ENCODE measurements at places on chromosomes 7 and 10.

- DNase-seq, result no peak
Measured at GRCh38 chr10:104337521-104337984, 712 bp downstream of the ITPRIP start.

GRCh38 chr7:40587419-40587818 lies 452.6 kb downstream of the SUGCT start:
- DNase-seq, result no peak

GRCh38 chr7:150854066-150855000 lies 2.0 kb downstream of the AOC1 start:
- DNase-seq, result no peak

- DNase-seq, result no peak
Measured at GRCh38 chr10:68869623-68870022, 31.5 kb upstream of the DDX50 start.

DNA sequence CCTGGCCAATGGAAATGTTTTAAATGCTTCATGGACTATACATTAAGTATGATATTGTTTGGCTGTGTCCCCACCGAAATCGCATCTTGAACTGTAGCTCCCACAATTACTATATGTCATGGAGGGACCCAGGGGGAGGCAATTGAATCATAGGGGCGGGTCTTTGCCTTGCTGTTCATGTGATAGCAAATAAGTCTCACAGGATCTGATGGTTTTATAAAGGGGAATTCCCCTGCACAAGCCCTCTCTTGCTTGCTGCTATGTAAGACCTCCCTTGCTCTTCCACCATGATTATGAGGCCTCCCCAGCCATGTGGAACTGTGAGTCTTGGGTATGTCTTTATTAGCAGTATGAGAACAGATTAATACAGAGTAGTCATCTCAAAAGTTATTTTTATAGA lies 32.4 kb upstream of the GRB10 start:
- DNase-seq, result no peak

GRCh38 chr10:93261961-93262610 lies 188.4 kb downstream of the CYP26A1 start:
- DNase-seq, result no peak

GRCh38 chr7:64300641-64301405 lies 12.9 kb upstream of the ZNF736 start:
- DNase-seq, result no peak

GRCh38 chr7:25194036-25194435 lies 34.2 kb downstream of the NPVF start:
- DNase-seq, result no peak

- DNase-seq, result no peak
Measured at GRCh38 chr7:21891291-21891690, 54.4 kb downstream of the CDCA7L start.

DNA sequence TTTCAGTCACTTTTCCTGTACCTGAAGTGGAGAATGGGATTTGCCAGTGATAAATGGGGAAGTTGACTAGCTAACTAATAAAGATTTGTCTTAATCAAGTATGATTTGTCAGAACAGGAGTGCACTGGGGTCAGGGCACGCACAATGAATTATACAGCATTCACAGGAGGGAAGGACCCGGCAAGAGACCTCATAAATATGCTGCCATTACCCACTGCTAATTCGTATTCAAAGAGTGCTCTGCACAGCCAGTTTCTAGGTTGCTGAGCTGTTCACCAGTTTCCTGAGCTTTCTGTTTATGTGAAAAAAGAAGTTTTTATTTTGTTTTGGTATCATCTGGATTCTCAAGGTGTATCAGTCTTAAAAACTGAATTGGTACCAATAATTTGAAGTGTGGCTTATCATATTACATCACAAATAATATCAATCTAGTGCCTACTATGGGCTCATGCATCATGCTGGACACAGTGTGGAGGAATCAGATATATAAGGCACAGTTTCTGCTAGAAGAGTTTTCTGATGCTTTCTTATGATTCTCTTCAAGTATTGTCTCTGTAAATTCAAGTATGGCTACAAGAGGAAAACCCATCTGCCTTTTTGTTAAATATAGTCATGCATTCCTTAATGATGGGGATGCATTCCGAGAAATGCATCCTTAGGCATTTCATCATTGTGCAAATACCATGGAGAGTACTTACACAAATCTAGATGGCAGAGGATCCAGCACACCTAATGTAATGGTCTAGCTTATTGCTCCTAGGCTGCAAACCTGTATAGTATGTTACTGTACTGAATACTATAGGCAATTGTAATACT lies 202.2 kb downstream of the VTI1A start:
- DNase-seq, result no peak

DNA sequence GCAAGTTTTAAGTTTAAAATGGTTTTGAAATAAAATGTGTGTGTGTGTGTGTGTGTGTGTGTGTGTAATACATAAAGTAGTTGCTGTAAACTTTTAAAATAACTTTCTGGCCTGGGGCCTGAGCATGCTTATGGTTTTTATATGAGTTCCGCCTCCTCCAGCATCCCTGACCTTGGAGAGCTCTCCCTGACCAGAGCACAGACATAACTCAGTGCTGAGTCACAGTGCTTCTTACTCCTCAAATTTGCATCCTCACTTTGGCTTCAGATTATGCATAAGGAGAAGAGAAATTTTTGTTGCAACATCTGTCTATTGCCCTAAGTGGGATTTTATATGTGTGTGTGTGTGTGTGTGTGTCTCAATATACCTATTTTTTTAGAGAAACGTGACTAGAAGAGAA lies 200.8 kb downstream of the ELMO1 start:
- no peak for DNase-seq

DNA sequence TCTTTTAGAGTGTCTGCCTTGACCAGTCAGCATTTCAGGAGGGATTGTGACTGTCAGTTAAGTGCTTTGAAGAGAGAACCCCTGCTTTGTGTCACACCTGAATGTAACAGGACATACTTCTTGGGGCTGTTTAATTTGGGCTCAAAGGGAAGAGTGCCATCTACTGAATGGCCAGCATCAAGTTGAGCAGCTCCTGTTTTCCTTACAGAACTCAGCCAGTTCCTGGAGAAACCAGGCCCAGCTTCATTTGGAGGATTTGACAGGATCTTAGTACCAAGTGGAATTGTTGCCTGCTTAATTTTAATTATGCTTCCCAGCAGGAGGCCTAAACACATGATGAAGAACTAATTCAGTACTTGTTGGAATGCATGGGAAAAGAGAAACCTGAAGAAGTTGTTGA lies 8.3 kb downstream of the ADD3 start:
- no peak for DNase-seq

DNA sequence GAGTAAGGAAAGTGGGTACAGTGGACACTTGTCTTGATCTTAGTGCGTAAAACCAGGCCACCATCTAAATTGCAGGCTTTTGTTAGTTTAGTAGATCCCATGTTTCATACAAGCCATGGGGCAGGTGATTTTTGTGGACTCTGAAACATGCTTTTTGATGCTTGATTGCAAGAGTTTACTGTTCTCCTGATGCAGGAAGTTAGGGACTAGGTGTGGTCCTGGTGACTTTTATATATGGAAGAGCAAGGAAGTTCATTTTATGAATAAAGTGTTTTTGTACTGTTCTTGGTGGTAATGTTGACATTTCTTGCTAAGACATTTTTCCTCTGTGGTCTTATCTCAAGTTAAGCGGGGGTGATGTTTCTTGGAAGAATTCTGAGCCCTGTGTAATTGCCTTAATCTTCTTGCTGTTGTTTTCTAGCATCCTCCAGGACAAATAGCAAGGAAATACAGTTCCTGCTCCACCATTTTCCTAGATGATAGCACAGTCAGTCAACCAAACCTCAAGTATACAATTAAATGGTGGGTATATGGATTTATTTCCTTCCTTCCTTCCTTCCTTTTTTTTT lies 89.0 kb upstream of the GJD4 start:
- DNase-seq, result no peak

GRCh38 chr10:34912771-34913170 lies 97.7 kb upstream of the PARD3 start:
- DNase-seq, result no peak

DNA sequence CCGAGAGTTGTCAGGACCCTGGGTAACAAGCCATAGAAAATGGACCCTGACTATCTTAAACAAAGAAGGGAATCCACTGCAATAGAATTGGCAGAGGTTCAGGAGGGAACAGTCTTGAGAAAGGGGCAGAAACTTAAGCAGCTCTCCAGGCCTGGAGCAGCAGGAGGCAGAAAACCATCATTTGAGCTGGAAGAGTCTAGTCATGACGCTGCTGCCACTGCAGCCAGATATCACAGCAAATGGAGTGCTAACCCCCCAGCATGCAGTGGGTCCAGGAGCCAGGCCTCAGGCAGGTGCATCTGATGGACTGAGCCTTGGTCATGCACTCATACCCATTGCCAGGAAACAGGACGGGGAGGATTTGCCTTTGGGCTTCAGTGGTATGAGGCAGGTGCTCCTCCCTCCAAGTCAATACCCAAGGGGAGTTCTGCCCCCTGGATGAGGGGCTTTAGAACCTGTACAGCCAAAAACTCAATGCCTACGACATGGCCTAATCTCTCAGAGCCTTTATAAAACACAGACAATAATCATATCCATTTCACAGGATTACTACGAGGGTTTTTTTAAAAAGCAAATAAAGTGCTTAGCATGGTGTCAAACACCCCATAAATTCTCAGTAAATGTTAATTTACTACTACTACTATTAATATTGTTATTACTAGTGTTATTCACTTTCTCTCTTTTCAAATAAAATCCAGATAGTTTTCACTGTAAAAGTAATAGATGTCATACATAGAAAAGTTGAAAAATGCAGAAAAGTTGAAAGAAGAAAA lies 30.7 kb downstream of the DUSP5 start:
- DNase-seq, result no peak

DNA sequence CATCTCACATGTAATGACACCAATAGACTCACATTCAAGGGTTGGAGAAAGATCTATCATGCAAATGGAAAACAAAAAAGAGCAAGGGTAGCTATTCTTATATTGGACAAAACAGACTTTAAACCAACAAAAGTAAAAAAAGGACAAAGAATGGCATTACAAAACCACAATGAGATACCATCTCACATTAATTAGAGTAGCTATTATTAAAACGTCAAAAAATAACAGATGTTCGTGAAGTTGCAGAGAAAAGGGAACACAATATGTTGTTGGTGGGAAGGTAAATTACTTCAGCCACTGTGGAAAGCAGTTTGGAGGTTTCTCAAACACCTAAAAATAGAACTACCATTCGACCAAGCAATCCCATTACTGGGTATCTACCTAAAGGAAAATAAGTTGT lies 197.0 kb downstream of the SNX13 start:
- DNase-seq, result no peak

DNA sequence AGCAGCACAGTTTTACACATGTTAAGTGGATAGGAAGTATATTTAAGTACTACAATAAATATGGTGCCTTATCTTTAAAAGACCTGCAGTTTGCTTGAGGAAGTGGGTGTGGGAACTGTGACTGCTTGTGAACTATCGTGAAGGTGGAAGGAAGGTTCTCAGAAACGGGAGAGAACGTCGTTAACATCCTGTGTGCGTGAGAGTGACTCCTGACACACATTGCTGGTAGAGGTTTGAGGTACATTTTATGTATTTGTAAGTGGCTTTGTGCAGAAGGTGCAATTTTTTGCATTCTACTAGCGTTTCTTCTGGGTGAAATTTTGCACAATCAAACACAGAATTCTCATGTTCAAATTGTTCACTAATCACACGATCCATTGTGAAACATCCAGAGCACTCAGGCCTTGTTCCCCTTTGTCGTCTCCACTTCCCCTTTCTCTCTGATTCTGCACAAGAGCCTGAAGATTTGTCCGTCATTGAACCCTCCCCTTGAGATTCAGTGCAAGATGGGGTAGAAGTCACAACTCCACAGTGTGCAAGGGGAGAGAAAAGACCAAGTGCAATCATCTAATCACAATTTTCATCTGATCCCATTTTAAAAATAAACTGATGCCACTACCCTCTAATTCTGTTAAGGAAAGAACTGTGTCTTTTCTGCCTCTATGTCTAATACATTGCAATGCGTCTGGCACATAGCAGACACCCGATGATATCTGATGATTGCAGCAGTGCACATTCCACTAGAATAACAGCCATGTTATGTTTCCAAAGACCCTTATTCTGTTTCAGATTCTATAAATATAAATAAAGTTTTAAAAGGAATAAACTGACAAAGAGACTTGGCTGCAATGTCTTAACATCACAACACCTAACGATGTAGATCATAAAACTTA lies 279.9 kb downstream of the NEBL start:
- DNase-seq, result no peak

DNA sequence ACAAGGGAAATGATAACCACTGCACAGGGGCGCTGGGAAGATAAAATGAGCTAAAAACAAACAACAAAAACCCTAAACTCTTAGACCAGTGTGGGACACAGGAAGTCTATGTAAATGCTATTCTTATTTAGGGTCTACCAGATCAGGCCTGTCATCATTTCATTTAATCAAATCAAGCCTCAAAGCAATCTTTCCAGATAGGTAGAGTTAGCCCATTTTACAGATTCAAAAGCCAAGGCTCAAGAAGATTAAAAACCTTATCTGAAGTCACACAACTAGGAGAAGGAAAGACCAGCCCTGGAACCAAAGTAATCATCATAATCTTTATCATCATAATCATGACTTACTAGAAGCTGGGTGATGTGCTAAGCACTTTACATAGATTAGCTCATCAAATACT lies 4.7 kb downstream of the NOD1 start:
- DNase-seq, result no peak

GRCh38 chr7:82810558-82811259 lies 352.0 kb downstream of the PCLO start:
- DNase-seq, result no peak

- DNase-seq, result no peak
Measured at GRCh38 chr7:22858640-22859561, 36.3 kb upstream of the TOMM7 start.

- no peak for DNase-seq
Measured at GRCh38 chr10:68811314-68812009, 15.9 kb upstream of the STOX1 start.

GRCh38 chr10:98144985-98145384 lies 10.5 kb downstream of the R3HCC1L start:
- DNase-seq, result no peak

GRCh38 chr7:41559426-41559825 lies 143.5 kb downstream of the INHBA start:
- no peak for DNase-seq
